Activated CD4-positive, alpha-beta T cell treated with anti-CD3 and anti-CD28 coated beads, Interleukin-2, amount 50 U/mL, for 48 hours (primary cell): ENCODE measurements at places on chromosomes 3 and 15.

DNA sequence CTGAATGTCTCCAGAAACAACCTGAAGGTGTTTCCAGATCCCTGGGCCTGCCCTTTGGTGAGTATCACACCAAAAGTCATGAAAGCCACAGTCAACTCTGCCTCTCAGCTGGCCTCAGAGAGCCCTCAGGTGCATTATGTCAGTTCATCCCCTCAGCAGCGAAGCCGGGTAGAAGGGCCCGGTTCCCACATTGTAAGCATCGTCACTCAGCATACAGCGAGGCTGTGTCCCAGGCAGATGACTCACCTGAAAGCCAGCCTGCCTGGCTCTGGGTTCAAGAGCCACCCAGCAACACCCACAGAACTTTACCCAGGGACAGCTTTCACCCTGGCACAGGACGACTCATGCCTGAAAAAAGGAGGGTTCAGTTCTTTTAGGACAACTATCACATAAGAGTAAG, 91.6 kb downstream of the LRRK1 start:
- no peak for DNase-seq

DNA sequence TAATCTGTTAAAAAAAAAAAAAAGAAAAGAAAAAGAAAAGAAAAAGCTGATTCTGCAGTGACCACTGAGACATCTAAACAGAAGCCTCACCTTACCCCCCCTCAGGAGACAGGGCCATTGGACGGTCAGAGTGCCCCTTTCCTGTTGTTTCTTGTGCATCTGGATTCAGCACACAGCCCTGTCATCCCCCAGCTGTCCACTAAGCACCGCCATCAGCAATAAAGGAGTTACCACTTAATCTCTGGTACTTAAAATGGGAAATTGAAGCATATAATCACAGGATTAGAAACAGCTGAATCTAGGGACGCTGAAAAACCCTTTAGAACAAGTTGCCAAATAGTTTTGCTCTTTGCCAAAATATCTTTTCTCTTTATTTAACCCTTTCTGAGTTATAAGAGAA, 62.5 kb downstream of the TRIM69 start:
- no peak for DNase-seq

GRCh38 chr15:29788433-29789034, 33.7 kb downstream of the TJP1 start:
- no peak for DNase-seq

DNA sequence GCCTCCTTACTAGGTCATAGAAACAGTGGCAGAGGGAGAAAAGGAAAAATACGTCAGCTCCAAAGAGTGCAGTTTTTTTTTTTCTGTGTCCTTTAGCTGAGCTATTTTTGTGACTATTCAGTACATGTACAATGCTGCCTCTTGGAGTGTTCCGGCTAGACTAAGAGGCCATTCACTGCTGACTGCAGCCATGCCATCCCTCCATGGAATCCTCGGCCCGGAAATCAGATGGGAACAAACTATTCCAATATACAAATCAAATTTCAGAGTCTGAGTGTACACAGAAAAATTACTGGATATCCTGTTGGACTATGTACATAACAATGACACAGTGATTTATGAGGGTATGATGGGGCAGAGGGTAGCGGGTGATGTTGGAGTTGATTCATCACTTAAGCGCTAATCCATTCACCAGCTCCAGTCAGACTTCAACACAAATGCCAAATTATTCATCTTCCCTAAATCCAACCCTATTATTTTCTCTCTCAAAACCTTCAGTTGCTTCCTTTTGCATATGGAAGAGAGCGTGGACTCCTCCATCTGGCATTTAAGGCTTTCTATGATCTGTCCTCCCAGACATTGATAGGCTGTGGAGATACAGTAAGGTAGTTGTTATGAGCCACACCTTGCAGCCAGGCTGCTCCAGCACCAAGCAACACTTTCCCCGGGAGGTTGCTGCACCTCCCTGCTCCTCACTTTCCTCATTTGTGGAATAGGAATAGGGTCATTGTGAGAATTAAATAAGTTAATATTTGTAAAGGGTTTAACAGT, 109.1 kb downstream of the LPP start:
- DNase-seq: no peak

- DNase-seq: no peak
Observed at GRCh38 chr15:42392309-42393024, 33.2 kb downstream of the CAPN3 start.

GRCh38 chr15:50138391-50138790, 19.4 kb upstream of the ATP8B4 start:
- no peak for DNase-seq

DNA sequence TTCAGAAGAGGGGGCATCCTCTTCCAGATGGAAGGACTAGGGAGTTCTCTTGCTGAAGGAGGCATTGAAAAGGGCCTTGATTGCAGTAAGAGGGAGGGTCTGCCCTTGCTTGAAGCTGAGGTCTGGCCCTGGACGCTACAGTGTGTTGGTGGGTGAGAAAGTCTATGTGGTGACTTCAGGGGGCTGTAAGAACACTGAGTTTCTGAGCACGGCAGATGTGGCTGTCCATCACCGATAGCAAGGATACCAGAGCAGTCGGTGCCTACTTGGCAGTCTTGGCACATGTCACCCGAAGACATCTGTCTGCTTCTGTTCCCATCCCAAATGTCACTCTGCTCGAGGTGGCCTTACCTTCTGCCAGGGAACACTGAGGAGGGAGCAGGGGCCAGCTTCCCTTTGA, 631.1 kb upstream of the CFAP20DC start:
- no peak for DNase-seq

DNA sequence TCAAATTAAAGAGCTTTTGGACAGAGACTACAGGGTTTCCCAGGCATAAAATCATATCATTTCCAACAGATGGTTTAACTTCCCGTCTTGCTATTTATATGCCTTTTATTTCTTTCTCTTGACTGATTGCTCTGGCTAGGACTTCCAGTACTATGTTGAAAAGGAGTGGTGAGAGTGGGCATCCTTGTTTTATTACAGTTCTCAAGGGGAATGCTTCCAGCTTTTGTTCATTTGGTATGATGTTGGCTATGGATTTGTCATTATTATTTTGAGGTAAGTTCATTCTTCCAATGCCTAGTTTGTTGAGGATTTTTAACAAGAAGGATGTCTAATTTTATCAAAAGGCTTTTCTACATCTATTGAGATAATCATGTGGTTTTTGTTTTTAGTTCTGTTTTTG, 896.6 kb upstream of the CFAP20DC start:
- DNase-seq: no peak

- no peak for DNase-seq
Observed at GRCh38 chr3:153244961-153245360, 82.9 kb downstream of the RAP2B start.

DNA sequence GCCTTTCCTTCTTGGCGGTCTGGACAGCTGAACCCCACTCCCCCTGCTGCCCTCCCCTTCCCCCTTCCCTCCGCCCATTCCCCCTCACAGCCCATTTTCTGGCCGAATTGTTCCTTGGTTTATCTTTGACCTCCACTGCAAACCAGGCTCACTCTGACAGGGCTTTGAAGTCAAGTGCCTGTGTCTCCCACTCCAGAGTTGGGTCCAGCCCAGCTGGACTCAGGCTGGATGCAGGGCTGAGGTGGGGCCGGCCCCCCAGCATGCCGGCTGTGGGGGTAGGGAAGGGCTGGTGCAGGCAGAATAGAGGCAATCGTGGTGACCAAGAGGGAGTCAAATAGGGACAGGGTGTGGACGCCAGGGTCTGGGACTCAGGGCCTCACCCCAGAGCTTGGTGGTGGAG, 57.0 kb upstream of the MRPS22 start:
- DNase-seq: no peak

- no peak for DNase-seq
Observed at GRCh38 chr3:67578416-67578815, 76.0 kb downstream of the SUCLG2 start.
